DMS153 (cell line): ENCODE measurements at places on chromosomes 6 and 20.
A peak's percentile ranks its signal among the peaks of the same experiment; 100 is the strongest.

DNA sequence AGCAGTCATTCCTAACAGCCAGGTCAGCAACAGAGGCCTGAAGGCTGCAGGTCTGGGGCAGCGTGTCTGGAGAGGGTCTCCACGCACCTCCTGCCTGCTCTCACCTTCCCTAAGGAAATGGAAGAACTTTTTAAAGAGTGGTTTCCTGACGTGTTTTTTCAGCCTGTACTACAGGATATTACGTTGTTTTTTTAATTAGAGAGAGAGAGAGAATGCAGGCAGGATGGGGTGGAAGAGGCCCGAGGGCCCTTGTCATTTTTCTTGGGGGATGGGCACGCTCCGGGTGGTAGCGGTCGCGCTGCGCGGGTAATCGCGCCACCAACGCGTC lies 2.1 kb downstream of the DLL1 start:
- DNase-seq = no peak

GRCh38 chr6:99822741-99823512 lies 171.1 kb downstream of the MCHR2 start:
- peak; percentile 61 for DNase-seq

- no peak for DNase-seq
These were observed 488.0 kb downstream of the BCKDHB start for GRCh38 chr6:80594461-80594860.

GRCh38 chr6:16759646-16760515 lies 1.4 kb downstream of the ATXN1 start:
- no peak for DNase-seq

- no peak for DNase-seq
These were observed 331.8 kb downstream of the CDKAL1 start for GRCh38 chr6:20866036-20866435.

- DNase-seq = no peak
These were observed 308.2 kb downstream of the CD83 start for GRCh38 chr6:14425805-14426204.

DNA sequence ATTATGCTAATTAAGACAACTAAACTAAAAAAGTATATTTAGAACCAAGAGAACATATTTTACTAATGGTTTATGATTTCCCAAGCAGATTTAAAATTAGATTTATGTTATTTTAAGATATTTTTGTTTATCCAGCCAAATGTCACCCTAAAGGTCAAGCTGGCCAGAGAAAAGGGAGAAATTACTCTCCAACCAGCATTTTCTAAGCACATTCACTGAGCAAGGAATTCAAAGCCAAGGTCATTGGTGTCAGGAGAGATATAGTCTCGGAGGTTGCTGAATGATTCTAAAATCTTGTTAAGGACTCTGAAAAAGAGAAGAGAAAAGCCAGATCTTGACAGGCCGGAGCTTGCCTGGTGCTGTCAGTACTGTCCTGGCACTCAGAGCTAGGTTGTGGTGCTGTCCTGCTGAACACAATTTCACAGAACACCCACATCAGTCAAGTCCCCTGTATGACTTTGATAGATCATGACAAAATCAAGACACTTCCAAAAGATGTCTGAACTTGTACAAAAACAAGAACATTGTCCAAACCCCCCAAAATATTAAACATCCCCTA lies 222.3 kb upstream of the SMLR1 start:
- DNase-seq = no peak

- DNase-seq = no peak
These were observed 19.3 kb upstream of the HBS1L start for GRCh38 chr6:135073756-135074393.

GRCh38 chr6:17851001-17851719 lies 136.3 kb downstream of the KIF13A start:
- no peak for DNase-seq

DNA sequence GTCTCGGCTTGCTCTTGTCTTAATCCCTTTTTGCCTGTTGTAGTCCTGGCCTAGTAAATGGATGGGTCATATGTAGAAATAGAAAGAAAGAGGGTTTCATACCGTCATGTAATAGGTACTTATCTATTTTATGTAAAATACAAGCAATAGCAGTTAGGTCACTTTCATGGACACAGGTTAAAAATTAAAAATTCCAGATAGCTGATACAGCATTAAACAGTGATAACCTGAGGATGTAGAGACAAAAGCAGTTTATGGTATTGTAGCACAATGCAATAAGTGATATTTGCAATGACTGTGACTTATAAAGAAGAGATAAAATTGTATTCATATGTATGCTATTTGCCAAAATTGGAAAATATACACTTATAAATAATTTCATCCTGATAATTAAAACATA lies 96.9 kb downstream of the CCDC170 start:
- no peak for DNase-seq

DNA sequence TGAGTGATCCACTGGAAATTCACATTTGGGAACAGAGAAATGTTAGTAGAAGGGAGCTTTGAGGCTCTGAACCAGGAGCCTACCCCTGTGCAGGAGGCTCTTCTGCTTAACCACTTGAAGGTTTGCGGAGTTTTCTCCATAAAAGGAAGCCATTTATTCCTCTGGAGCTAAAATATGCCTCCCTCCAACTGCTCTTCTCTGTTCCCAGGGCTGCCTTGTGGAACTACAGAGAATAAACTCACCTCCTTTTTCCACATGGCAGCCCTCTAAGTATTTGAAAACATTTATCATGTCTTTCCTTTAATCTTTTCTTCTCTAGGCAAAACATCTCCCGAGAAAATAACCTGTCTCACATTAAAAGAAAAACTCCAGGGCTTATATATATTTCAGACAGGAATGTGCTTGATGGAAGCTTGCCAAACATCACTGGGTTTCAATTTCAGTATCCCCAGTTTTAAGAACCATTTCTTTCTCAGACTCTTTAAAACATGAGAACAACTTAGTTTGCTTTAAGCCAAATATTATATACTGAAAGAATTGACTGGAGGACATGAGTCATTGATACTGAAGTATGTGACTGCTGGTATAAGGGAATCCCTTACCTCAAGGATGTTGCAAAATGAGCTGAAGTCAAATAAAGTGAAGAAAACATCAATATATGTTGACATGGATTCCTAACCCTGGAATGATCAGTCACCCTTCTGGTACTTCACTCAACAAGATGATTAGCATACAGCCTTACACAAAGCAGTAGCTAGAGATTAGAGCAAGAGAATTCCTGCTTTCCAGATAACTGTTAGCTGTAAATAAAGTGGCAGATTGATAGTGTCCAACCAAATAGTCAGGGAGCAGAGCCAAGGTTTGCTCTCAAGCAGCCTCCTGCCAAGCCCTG lies 74.0 kb downstream of the ZBTB2 start:
- no peak for DNase-seq

GRCh38 chr6:157133856-157134255 lies 189.5 kb downstream of the TMEM242 start:
- no peak for DNase-seq

- no peak for DNase-seq
These were observed 98.1 kb upstream of the AKAP12 start for GRCh38 chr6:151141685-151142084.

GRCh38 chr6:52539607-52540006 lies 37.3 kb downstream of the TRAM2 start:
- DNase-seq = no peak

DNA sequence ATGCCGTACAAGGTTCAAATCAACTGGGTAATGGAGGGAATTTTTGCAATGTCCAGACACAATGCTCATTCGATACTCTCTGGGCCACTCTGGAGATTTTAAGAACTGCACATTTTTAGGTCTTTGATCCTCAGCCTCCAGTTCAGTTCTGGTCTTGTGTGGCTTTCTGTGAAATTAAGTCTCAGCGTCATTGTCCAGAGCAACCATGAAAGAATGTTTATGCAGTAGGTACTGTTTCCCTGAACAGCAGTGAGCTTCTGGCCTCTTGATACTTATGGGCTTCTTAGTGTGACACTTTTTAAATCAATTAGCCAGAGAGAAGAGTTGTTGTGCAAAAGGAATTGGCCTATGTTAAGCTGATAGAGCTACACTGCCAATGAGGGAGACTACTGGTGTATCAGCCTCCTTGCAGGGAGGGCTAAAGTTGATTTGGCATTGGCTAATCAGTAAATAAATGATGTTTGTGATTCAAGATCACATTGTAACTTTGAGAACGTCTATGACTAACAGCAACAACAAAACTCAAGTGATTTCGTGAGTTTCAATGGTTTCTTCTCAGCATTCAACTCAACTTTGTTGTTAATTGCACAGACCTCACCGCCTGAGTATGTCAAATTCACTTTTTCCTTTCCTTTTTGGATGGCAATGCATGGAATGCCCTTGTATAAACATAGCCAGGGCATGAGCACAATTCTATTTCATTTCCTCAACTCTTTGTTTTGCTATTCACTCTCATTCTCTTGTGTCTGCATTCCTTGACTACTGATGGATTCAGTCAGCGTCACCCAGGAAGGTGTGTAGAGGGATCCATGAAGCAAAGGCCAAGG lies 85.1 kb downstream of the GJA1 start:
- no peak for DNase-seq

DNA sequence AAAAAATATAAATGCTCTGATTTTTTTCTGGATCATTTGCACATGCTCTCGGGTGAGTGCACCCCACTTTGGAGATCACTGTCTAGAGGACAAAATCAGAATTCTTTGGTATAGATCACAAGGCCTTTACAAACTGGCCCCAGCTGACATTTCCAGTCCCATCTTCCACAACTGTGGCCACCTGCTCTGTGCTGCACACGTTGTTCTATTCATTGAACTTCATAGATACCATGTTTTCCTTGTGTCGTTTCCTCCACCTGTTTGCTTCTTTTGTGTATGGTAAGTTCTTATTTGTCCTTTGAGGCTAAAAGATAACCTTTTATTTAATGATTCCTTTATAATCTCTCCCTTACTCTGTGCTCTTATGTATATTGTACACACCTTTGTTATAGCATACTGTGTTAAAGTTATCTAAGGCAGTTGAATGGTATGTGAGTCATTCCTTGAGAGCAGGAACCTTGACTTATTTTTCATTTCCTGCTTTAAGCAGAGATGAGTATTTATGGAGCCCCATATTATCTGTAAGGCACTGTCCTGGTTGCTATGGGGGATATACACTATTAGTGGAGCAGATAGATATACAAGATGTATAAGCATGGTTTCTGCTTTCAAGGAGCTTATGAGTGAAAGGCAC lies 12.0 kb upstream of the SLC17A5 start:
- peak; percentile 74 for DNase-seq

DNA sequence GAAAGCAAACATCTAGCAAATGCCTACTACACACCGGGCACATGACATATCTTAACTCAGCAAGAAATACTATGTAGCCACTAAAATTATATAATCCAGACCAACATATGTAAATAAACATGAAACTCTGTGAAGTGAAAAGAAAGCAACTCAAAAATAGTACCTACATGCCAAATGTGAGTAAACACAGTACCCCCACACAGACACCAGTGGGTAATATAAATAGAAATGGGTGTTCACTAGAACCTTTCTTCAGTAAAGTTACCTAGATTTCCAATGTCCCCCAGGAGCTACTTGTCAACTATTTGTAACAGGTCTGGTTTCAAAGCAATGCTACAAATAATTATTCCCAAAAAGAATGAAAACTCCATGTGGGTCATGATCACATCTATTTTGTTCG lies 25.5 kb downstream of the TRERF1 start:
- DNase-seq = no peak

DNA sequence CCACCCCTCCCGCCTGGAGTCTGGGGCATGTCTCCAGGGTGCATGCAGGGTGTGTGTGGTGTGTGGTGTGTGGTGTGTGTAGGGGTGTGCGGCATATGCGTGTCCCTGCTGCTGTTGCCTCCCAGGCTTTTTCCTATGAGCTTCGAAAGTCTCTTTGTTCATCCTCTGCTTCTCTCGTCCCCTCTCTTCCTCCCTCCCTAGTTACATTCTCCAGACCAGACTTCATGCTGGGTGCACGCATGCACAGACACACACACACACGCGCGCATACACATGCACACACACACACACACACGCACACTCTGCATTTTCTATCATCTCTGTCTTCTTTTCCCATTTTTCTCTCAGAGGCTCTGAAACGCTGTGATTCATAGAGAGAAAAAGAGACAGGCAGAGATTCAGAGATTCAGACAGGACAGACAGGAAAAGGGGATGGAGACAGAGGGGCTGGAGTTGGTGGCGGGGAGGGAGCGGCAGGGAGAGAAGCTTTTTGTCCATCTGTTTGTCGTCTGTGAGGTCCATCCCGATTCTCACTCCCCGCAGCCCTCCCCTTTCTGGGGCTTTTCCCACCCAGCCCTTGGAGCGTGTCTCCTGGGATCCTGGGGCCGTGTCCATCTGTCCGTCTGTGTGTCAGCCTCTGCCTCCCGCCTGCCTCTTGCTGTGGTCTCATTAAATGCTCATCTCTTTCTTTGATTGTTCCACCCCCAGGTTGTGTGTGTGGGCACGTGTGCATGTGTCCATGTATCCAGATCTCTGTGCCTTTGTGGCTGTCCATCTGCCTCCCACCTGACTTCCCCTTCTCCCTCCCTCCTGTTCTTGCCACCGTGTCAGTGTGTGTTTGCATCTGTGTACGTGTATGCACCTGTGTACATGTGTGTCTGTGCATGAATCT lies 62.6 kb downstream of the SRC start:
- DNase-seq = no peak

GRCh38 chr6:138442663-138443062 lies 38.6 kb downstream of the HEBP2 start:
- no peak for DNase-seq

- DNase-seq = no peak
These were observed 10.9 kb downstream of the CCM2L start for GRCh38 chr20:32021091-32021490.

- DNase-seq = no peak
These were observed 111.9 kb upstream of the FLRT3 start for GRCh38 chr20:14449323-14449722.

- DNase-seq = no peak
These were observed 23.9 kb downstream of the RNF217 start for GRCh38 chr6:124986164-124986563.

DNA sequence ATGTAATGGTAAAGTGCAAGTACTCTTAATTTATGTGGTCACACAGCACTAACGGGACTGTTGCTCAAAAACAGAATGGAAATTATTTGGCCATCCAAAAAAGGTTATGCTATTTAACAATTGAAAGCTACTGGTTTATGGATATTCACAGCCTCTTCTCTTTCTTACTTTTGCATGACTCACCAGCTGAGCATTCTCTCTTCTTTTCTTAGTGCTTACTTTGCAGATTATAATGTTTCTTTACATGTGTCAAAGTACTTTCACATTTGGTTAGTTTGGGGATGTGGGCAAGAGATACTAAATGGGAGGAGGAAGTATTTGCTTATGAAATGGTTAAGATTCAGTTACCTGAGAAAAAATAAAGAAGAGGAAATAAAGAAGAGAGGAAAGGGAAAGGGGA lies 610.5 kb downstream of the HTR1B start:
- DNase-seq = no peak
